ENCODE measurements at places on chromosomes 2 and 18.

GRCh38 chr2:113149553-113150257, 22.3 kb downstream of the IL1RN start:
- DNase-seq = no peak

DNA sequence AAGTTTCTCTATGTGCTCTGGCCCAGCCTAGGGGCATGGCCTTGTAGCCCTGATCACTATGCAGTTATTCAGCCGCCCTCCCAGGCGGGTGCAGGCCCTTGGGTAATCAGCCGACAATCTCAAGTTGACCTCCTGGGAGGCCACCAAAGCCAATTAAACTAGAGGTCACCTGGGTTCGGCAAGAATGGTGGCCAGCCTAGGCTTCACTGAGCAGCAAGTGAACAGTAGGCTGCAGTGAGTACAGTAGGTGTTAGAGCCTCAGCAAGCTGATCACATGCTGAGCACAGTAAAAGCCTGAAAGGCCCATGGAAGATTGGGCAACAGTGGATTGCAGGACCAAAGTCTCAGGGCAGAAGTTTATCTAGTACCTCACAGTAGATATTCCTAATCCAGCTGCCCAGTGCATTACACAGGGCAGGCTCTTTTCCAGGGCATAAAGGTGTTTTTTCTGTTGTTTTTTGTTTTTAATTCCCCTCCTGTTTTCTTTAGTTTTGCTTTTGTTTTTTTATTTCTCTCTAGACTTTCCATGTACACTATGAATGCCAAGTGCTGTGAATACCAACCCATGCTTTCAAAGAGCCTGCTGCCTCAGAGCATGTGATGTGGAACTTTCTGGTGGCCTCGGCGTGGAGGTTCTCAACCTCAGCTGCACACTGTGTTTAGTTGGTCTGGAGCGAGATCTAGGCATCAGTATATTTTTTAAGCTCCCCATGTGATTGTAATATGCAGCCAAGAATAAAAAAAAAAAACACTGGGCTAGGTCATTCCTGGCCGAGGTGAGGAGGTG, 55.9 kb upstream of the ATL2 start:
- DNase-seq = no peak

DNA sequence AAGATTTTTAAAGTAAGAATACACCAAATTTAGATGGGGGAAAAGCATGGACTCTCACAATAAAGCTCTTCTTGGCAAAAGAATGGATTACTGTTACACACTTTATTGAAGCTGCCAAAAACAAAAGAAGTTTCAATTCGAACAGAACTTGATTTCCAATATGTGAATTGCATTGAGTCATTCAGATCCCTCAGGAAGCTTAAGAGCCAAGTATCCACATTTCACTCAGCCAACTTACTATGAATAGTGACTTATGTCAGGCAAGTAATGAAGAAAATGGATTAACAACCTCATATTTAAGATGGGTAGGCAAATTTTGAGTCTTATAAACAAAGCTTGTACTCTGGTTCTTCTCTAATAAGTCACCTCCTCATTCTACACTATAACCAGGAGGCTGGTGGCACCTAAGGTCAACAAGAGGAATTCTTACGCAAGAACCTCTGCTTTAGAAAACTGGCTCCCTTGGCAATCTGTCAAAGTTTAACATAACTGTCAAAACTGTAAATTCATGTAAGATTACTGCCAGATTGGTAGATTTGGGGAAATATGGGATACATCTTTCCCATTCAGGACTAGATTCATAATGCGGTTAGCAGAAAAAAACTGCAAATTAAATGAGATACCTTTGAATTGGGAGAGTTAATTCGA, 6.0 kb downstream of the HADHA start:
- no peak for DNase-seq

GRCh38 chr2:37919631-37920032, 5.5 kb upstream of the RMDN2 start:
- no peak for DNase-seq

- DNase-seq = no peak
Measured at GRCh38 chr2:15920696-15921095, 19.7 kb upstream of the MYCN start.

- DNase-seq = peak; percentile 51
Measured at GRCh38 chr18:11392292-11392691, 217.1 kb upstream of the SLC35G4 start.

DNA sequence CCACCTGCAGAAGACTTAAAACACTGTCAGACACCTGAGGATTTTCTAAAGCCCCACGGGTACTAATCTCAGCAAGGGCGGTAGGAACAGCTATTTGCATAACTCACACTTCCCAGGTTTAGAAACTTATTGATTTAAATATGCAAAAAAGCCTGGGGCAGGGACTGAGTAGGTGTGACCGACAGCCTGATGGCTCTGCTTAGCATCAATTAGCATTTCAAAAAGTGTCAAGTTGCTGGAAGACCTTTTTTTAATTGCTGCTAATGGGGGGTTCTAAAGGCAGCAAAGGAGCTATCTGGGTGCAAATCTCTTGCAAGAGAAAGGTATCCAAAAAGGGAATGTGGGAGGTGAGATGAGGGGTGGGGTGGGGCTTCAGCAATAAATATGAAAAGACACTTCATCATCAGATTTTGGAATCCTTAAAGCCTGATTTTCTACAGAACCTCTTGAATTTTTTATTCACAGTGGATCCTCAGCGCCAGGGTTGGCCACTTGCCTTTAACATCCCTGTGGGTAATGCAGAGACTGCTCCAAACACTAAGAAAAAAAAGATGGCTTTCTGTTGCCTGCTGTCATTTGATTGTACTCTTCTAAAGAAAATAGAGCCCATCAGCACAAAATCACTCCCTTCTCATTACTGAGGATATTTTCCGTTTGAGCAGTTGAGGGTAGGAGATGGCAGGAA, 121.1 kb upstream of the RMP24 start:
- peak; percentile 97 for DNase-seq

GRCh38 chr2:201536754-201537153, 85.2 kb downstream of the STRADB start:
- DNase-seq = no peak

DNA sequence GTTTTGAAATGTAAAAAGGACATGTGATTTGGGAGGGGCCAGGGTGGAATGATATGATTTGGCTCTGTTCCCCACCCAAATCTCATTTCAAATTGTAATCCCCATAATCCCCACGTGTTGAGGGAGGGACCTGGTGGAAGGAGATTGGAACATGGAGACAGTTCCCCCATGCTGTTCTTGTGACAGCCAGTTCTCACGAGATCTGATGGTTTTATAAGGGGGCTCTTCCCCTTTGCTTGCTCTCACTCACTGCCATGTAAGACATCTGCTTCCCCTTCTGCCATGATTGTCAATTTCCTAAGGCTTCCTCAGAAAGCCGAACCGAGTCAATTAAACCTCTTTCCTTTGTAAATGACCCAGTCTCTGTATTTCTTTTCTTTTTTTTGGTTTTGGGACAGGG, 39.2 kb downstream of the FECH start:
- no peak for DNase-seq

DNA sequence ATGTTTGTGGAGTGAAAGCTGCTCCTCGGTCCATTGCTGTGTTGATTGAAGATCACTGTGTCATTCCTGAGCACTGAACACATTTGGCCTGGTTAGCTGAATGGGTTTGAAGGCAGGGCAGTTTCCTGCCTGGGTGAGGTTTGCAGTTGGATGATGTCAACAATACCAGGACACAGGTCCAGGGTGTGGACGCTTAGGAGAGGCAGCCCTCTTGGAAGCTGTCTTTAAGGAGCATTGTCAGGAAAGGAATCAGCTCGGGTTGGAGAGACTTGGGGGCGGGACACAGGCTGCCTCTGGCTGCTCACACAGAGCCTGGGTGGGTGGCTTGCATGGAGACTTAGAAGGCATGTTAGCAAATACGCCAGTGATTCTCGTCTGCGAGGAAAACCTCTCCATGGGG, 237.7 kb downstream of the SEPTIN10 start:
- DNase-seq = no peak

DNA sequence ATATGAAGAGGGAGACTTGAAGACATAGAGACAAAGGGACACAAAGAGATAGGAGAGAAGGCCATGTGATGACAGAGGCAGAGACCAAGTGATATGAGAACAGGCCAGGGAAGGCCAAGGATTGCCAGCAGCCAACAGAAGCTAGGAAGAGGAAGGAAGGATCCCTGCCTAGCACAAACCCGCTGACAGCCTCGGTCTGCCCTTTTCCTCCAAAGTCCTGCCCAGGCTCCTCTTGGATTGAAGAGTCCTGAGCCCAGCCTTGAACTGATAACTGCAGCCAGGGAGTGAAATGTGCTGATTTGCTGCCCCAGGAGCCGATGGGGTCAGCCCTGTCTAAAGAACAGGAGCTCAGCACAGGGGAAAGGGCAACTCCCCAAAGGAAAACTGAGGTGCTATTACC, 76.6 kb downstream of the MCFD2 start:
- DNase-seq = no peak

GRCh38 chr2:240103136-240103535, 33.0 kb downstream of the COPS9 start:
- no peak for DNase-seq

DNA sequence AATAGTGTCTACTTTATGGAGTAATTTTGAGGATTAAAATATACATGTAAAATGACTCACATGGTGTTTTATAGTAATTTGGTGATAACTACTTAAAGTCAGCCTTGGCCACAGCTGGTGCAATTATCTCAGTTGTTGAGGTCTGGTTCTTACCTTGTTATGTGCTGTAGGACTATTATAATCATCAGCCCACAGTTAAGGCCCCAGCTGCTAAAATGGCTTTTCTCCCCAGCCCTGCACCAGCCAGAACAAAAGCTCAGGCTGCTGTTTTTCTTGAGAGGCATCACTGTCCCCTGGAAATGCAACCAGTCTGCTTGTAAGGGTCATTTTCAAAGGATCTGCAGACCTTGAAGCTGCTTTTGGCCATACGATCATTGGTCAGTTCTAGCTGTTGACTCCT, 283.3 kb upstream of the THUMPD2 start:
- DNase-seq = no peak

GRCh38 chr2:182581196-182581935, 134.7 kb upstream of the DNAJC10 start:
- no peak for DNase-seq

DNA sequence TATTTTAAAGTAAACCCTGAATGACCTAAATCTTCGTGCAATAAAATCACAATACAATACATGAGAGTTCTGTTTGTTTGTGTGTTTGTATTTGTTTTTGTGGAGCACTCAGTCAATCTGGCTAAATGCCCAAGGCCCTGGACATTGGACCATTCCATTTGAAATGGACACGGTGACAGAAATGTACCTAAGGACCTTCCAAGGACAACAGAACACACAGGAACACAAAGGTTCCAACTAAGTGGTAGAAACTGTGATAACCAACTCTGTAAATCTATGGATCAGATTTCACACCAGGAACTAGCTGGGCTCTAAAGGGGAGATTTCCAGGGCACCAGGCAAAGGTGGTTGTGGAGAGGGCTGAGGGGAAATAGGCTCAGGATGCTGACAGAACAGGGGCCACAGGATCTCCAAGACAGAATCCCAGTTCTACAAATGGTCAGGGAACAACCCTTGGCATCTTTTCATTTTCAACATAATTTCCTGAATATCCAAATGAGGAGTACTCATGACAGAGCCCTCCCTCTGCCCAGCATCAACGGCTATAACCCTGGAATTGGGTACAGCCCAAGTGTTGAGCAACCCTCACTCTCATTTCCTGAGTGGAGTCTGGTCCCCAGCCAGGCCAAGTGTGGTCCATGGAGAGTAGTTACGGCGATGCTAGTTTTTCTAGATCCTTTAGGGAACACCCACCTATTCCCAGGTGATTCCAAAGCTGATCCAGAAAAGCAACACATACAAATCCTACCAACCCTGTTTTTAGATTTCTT, 78.4 kb downstream of the NCKAP5 start:
- no peak for DNase-seq

GRCh38 chr2:1101982-1102590, 151.4 kb downstream of the SNTG2 start:
- DNase-seq = no peak

- no peak for DNase-seq
Measured at GRCh38 chr18:21980744-21981143, 188.6 kb upstream of the GATA6 start.

GRCh38 chr18:4640349-4641012, 185.4 kb upstream of the DLGAP1 start:
- DNase-seq = peak; percentile 44

DNA sequence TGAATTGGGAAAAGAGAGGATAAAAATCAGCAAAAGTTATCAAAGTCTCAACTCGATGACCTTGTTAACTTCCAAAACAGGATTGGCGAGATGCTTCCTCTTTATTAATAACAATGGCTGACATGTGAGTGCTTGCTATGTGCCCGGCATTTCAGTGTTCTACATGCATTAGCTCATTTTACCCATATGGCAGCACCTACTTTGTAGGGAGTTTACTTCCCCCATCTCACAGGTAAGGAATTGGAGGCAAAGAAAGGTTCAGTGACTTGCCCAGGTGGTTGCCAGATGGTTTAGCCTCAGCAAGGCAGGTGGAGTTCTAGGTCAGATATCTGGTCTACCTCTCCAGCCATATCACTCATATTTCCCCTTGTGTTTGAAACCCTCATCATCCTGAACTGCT, 12.4 kb downstream of the TFCP2L1 start:
- DNase-seq = no peak

DNA sequence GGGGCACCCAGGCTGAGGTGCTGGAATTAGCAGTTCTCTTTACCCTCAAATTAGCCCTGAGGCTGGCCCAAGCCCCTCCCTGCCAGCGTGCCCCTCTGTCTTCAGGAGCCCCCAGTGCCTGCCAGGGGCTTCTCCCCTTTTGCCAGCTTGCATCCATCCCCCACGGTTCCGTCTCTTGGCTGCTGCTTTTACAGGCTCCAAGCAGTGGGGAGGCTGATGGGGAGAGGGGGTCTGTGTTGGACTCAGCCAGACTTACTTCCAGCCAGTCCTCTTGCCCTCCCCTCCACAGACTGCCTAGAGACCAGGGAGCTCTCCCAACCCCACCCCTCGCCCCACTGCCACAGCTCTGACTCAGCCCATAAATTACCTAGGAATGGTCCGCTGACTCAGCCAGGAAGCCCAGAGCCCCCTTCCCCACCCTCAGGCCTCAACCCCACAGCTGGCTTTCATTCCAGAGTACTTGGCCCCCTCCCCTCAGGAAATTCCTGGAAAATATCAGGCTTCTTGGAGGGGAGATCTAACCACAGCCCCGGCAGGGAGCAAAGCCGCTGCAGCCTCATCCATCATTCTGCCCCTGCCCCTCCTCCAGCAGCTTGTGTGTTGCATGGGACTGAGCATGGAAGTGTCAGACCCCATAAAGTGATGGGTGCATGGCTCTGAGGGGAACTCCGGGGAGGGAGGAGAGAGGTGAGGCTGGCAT, 184.6 kb downstream of the ZFP36L2 start:
- no peak for DNase-seq

- no peak for DNase-seq
Measured at GRCh38 chr2:181066333-181066732, 85.9 kb downstream of the UBE2E3 start.

DNA sequence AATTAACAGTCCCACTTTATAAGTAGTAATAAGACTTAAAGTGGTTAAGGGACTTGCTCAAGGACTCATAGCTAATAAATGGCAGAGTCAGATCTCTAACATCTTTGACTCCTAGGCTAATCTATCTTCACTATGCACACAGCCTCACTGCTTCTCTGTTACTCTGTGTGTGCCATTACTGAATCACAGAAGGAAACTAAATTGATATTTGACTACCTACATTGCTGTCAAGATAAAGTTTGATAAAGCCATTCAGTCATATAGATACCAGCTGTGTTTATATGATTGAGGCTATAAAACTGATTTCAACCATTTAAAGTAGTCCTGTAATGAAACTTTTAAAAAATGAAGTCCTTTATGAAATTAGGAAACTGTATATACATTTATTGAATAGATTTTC, 10.9 kb downstream of the SLC39A10 start:
- DNase-seq = no peak

GRCh38 chr2:110770959-110771431, 38.6 kb downstream of the ACOXL start:
- no peak for DNase-seq
